ENCODE measurements at places on chromosomes 3 and 15.

DNA sequence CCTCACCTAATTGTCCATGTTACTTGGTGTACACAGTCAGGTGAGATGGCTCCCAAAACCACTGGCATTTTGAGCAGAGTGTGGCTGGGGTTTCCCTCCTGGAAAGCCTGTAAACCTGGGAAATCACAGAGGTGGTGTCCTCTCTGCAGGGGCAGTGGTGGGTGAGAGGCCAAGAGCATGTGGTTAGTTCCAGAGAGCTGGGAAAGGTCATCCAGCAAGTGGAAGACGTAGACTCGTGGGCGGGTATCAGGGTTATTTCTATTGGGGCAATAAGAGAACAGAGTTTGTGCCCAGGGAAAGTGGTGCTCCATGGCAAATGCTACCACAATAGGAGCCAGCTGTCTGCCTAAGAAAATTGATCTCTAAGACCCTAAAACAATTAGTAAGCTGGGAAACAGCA, 44.6 kb upstream of the LIMD1 start:
- DNase-seq = no peak

DNA sequence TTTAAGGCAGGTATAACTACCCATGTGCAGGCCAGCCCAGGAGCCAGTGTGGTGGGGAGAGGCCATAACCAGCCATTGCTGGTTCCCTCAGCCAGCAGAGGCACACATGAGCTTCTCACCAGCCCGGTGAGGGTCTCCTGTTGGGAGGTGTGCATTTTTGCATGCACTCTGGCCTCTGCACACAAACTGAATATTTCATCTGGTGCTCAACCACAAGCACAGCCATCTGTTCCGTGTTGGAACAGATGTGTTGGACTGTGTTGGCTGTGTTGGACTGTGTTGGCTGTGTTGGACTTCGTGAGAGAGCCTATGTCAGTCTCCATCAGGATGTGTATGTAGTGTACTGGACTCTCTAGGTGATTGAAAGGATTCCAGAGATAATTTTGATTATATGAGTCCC, 67.2 kb downstream of the RPL39L start:
- no peak for DNase-seq

DNA sequence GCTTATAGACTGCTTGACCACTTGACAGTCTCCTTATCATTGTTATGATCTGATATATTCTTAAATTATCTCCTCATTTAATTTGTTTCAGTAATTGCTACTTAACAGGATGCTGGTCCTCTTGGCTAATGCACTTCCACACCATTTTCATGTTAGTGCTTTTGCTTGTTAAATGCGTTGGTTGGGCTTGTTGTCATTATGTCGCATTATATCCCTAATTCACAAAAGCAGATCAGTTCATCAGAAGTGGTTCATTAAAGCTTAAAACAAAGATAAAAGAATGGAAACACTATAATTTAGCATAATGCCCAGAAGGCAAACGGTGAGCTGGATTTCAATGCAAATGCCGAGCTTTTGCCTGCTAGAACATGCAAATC, 17.1 kb upstream of the EHHADH start:
- no peak for DNase-seq

GRCh38 chr3:108008931-108009639, 81.7 kb downstream of the CD47 start:
- DNase-seq = peak; percentile 63

DNA sequence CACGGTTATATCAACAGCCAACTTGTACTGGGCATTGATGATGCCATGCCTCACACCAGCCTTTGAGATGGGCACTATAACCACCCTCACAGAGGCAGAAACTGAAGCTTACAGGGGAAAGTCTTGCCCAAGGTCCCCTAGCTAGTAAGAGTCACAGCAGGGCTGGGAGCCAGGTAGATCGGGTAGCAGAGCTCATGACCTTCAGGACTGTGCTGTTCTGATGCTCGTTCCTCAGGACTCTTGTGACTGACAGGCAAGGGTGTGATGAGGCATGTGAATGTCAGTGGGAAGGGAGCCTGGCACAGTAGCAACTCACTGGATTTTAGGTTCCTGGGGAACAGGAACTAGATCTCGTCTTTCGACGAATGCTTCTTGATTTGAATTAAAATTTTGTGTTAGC, 65.7 kb downstream of the RLBP1 start:
- DNase-seq = no peak

- no peak for DNase-seq
These were observed 493.3 kb downstream of the MAGI1 start for GRCh38 chr3:65545429-65545828.

DNA sequence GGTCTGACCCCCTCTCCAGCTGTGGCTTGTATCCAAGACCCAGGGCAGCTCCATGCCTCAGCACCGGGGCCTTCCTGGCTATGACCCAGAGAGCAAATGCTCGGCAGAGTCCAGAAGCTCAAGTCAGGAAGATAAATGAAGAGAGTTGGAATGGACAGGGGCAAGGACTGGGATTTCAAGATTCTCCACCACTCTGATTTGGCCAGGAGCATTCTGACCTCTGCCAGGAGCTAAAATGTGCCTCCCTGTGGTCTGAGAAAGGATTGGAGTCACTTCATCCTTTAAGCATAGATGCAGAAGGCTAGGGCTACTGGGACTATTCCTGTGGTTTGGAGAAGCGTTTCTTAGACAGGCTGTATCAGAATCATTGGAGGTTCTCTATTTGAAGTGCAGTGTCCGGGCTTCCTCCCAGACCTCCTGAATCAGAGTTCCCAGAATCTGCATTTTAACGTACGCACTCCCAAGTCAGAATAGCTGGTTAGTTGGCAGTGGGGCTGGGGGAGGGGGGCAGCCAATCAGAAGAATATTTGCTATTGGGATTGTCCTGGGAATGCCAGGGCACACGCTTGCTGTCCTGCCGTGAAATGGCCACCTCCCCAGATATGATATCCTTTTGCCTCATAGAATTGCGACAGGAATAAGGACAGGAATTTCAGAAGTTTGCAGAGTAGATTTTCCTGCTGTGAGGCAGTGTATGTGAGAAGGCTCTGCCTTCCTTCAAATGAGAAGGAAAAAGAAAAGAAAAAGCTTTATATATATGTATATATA, 57.4 kb downstream of the HRH1 start:
- no peak for DNase-seq

- DNase-seq = no peak
These were observed 6.5 kb downstream of the PSMD2 start for GRCh38 chr3:184305577-184305976.

DNA sequence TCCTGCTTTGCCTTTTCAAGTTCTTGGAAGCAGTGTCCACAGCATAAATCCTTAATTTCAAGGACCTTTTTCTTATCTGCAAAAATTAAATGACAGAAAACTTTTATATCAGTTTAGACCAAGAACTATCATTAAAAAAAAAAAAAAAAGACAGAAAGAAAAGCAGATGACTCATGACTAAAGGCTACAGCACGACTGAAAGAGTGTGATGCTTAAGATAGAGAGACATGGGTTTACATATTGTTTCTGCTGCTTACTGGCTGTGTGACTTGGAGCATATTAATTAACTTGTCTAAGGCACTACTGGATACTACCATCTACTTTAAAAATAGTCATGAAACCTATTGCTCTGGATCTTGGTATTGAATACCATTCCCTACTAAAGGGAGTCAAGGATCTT, 62.3 kb downstream of the CEP152 start:
- no peak for DNase-seq

GRCh38 chr3:26058901-26059321, 269.0 kb downstream of the OXSM start:
- DNase-seq = no peak

- peak; percentile 41 for DNase-seq
These were observed 15.8 kb upstream of the ALDH1A3 start for GRCh38 chr15:100863796-100864267.

DNA sequence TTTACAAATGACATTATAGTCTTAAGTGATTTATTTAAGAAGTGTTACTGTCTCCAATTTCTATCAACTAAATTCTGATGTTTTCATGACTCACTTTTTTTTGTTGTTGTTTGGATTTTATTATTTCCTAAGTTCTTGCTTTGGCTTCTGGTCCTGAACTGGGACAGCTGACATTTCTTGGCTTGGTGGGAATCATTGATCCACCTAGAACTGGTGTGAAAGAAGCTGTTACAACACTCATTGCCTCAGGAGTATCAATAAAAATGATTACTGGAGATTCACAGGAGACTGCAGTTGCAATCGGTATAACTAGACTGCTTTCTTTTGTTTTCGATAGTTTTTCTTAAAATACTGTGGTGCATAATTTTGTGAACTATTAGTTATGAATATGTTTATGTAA, 47.5 kb downstream of the ASTE1 start:
- no peak for DNase-seq

DNA sequence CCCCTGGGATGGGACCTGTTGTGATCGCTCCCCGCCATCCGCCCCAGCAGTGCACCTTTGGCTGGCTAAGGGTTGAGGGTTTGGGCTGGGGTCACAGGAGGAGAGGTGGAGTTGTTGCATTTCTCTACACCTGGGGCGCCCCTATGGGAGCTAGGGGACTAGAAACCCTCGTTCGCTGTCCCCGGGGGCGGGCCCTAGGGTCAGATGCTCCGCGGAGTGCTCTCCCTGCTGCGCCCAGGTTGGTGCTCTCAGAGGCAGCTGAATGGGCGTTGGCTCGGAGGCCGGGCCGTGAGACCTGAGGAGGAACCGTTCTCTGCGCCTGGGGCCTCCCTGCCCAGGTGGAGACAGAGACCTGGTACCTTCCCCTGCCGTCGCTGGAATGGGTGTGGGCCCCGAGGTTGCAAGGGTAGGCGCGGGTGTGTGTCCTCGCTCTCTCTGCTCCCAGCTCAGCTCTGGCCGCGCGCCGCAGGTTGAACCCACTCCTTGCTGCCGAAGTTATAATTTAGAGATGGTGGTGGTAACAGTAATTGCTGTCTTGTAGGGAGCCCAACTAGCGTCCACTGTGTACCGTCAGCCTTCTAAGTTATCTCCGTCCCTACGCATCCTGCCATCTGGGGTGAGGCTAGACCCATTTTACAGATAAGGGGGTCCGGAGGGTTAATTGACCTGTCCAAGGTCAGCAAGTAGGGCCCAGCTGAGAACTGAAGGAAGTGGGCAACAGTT, 965 bp downstream of the FLNB start:
- no peak for DNase-seq

- no peak for DNase-seq
These were observed 307.9 kb upstream of the ROPN1 start for GRCh38 chr3:124299831-124300230.
